ENCODE measurements at places on chromosomes 2 and 18.
A peak's percentile ranks its signal among the peaks of the same experiment; 100 is the strongest.

DNA sequence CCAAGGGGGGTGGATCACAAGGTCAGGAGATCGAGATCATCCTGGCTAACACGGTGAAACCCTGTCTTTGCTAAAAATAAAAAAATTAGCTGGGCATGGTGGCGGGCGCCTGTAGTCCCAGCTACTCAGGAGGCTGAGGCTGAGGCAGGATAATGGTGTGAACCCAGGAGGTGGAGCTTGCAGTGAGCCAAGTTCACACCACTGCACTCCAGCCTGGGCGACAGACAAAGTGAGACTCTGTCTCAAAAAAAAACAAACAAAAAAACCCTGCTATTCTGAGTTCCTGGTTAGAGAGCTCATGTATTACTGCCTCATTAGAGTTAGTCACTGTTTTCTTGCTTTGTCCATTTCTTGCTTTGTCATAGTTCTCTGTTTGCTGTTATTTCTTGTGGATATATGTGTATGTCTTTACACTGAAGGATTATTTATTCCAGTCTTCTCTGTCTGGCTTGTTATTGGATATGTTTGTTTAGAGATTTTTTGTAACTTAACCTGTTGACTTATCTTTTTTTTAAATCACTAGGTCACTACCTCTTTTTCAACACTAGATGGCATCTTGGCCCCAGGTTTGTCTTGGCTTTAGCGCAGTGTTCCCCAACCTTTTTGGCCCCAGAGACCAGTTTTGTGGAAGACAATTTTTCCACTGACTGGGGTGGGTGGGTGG, 17.0 kb downstream of the TTLL4 start:
- no peak for DNase-seq

DNA sequence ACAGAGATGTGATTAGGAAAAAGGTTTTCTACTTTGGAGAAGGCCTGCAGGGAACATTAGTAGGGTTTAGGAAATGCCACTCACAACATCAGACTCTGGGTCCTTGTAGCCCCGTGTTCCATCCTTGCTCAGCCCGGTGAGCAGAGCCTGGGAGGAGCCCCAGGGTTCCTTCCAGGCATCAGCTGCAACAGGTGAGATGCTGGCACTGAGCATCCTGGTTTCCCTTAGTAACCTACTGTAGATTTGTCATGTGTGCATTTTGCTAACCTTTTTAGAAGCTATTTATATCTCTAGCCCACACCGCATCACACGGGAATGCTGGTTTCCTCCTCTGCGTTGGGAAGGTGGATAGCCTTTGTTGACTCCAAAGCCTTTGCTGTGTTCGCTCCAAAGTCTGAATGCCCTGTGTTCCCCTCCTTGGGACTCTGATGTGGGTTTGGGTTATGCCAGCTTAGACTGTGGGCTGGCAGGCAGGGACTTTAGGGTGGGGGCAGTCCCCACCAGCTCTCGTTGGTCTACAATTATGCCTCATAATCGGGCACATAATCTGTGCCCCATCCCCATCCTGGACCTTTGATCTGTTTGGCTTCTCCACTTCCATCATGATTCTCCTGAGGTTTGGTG, 69.3 kb downstream of the TMEM247 start:
- DNase-seq, result peak; percentile 56

GRCh38 chr2:147211484-147211883, 633.3 kb upstream of the ACVR2A start:
- DNase-seq, result no peak

DNA sequence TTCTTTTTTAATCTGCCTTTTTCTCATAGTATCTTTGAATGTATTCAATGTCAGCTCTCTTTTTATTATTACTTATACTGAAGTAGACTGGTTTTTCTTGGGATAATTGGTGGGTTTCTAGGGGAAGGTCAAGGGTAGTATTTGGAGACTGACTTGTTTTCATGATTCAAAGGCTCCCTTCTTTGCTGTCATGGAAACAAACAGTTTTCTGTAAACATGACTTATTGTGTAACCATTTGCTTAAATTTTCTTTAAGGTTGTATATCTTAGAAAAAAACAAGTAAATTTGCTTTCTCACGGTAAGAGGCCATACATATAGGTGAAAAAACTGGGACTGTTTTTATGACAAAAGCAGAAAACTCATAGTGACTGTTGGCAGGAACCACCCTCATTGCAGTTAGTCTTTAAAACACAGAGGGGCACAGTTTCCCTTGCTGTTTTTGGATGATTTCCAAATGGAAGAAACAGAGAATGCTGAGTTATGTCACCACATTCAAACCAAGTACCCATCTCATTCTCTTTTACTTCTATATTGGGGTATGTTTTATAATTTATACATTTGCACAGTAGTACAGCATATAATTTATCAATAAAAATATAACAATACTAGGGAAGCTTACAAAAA, 5.8 kb upstream of the RDH14 start:
- DNase-seq, result no peak

- DNase-seq, result no peak
Measured at GRCh38 chr18:48517048-48517447, 21.8 kb upstream of the CTIF start.

GRCh38 chr2:103208916-103209315, 447.1 kb downstream of the TMEM182 start:
- DNase-seq, result no peak

- no peak for DNase-seq
Measured at GRCh38 chr2:147173189-147173581, 671.6 kb upstream of the ACVR2A start.

GRCh38 chr2:236904389-236905263, 181.1 kb upstream of the COPS8 start:
- DNase-seq, result no peak

DNA sequence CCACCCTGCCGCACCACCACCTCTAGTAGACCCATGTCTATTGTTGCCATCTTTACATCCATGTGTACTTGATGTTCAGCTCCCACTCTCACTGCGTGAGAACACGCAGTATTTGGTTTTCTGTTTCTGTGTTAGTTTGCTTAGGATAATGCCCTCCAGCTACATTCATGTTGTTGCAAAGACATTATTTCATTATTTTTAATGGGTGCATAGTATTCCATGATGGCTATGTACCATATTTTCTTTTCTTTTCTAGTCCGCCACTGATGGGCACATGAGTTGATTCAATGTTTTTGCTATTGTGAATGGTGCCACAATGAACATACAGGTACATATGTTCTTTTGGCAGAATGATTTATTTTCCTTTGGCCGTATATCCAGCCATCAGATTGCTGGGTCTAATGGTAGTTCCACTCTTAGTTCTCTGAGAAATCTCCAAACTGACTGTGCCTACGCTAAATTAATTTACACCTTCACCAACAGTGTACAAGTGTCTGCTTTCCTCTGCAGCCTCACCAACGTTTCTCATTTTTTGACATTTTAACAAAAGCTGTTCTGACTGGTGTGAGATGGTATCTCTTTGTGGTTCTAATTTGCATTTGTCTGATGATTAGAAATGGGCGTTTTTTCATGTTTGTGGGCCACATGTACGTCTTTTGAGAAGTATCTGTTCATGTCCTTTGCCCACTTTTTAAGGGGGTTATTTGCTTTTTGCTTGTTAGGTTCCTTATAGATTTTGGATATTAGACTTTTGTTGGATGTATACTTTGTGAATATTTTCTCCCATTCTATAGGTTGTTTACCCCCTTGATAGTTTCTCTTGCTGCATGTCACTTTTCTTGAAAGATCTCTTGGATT, 10.5 kb upstream of the ZNF513 start:
- no peak for DNase-seq

- no peak for DNase-seq
Measured at GRCh38 chr2:143029141-143029540, 100.1 kb upstream of the ARHGAP15 start.

- no peak for DNase-seq
Measured at GRCh38 chr2:232523682-232524597, 2.0 kb upstream of the CHRND start.

DNA sequence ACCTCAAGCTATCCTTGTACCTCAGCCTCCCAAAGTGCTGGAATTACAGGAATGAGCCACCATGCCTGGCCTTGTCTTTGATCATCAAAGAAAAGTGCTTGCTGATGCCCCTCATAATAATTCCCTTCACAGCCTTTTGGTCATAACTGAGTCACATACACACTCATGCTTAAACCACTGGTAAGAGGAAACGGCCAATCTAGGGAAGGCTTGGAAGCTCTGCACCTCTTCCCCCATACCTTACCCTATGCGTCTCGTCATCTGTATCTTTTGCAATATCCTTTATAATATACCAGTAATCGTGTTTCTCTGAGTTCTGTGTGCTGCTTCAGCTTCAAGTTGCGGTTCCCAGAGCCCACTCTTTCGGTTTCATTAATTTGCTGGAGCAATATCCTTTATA, 4.8 kb upstream of the RNF138 start:
- DNase-seq, result no peak

DNA sequence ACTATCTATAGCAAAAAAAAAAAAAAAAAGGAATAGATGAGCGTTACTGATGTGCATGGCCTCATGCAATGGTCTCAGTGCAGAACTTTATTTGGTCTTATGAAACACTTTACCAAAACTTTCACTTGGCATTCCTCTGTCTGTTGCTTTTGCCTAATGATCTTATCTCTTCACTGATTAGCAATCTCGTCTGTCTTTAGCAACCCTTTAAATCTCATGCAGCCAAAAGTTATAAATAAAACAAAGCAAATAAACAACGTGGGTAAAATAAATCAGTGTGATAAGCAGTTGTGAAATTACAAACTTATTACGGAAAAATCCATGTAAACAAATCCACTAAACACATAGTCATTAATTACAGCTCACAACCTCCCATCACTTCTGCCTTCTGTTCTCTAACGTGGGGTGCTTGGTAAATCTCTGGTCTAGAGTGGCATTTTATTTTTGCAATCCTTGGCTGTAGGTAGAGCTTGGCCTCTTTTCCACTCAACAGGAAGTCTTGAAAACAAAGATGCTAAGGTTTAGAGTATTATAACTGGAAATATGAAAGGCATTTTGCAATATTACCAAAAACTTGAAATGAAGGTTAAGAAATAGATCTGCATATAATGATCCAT, 288.0 kb downstream of the AFF3 start:
- DNase-seq, result no peak

- DNase-seq, result no peak
Measured at GRCh38 chr2:96664366-96664925, 21.9 kb downstream of the FER1L5 start.

- no peak for DNase-seq
Measured at GRCh38 chr2:29589440-29590103, 331.8 kb downstream of the ALK start.

- DNase-seq, result no peak
Measured at GRCh38 chr18:45548614-45549013, 66.7 kb upstream of the SLC14A2 start.

DNA sequence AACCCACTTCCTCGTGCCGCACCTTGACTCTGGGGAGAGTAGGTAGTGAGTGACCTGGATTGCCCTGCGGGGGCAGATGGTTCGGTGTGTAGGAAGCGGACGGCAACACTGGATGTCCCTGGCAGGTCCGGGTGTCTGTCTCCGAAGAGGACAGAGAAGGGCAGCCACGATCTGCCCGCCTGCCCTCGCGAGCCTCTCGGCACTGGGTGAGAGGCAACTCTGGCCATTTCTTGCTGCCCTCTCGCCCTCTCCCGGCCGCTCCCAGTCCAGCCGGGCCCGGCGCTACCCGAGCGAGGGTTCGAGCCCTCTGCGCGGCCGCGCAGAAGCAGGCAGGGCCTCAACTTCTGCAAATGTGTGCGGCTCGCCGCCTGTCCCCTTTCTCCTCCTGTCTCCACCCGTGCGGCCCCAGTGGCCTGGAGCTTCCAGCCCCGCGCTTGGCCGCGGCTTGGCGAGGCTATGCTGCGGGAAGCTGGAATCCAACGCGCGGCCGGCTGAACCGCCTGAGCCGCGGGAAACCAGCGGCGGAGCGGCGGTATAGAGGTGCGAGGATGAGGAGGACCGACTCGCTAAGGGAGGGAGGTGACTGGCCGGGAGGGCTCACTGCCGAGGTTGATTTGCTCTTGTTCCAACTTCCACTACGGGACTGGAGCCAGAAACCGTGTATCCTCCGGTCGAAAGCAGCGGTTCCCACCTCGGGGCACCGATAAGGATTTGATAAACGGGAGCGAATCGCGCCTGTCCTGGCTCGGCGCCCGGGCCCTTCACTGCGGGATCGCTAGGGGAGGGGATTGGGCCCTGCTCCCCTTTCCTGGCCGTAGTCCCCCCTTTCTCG, 1.5 kb downstream of the EPAS1 start:
- DNase-seq, result peak; percentile 83

- DNase-seq, result no peak
Measured at GRCh38 chr2:1886405-1886992, 142.2 kb upstream of the PXDN start.

DNA sequence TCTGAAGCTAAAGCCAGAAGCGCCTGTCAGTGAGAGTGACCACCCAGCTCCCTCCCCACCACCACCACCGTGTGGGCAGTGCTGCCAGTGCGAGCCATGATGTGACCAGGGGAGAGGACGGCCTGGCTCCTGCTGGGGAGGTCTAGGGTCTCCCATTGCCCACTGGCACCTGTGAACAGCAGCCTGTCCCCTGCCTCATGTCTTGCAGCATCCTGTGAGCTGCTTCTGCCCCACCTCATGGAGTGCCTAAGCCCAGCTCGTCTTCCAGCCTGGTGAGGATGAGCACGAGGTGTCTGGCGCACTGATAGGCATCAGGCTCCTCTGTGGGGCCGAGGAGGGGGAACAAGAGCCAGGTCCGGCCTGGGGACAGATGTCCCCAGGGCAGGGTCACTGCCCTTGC, 61.4 kb downstream of the FAM168B start:
- no peak for DNase-seq

DNA sequence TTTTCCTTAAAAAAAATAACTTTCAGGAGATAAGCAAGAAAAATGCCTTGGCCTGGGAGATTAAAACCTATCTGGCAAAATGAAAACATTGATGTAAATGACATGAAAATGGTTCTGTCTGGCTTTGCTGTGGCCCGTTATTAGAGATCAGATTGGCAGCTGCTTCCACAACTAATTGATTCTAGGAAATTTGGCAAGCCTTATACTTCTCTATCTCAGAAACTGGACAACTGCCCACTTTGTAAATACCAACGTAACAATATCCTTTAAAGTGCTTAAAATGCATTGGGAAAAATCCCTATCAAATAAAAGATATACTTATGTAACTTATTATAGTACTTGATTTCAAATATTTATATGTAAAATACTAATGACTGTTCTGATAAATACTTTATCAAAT, 14.2 kb upstream of the SKA1 start:
- no peak for DNase-seq

DNA sequence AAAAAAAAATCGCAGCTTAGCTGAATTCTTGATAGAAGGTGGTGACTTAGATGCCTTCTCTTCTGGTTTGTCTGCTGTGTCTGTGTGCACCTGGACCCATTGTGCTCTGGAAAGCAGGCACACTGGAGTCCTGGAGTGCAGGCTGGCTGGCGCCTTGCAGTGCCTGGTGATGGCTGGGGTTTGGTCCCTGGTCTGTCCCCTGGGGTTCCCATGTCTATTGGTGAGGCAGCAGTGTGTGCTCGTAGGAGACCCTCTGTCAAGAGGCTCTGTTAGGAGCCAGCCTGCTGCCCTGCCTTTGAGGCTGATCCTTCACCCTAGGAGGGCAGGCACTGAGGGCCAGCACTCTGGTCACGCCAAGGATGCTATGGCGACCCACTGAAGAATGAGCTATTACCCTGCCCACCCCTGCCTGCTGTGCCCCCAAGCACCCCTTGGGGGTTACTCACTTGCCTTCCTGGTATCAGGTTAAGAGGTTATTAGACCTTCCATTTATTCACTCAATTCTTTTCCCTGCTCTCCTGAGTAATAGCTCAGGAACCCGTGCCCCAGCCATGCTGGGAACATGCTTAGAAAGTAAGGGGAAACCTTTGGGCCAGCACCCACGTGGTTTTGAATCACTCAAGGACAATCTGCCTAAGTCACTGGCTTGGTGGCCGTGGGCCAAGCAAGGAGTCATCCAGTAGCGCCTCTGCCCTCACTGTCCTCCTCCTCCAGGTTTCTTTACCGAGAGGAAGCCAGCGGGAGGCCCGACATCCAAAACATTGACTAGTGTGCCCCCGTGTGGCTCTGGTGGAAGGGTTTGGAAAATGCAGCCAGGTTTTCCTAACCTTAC, 284.5 kb downstream of the PRKCE start:
- DNase-seq, result peak; percentile 98

All from coronary artery (tissue), 2 donors.